Stimulated activated CD8-positive, alpha-beta memory T cell treated with anti-CD3 and anti-CD28 coated beads, Interleukin-7, amount 100 ng/mL, for 1 hour (primary cell): ENCODE measurements at places on chromosomes 1 and 21.

DNA sequence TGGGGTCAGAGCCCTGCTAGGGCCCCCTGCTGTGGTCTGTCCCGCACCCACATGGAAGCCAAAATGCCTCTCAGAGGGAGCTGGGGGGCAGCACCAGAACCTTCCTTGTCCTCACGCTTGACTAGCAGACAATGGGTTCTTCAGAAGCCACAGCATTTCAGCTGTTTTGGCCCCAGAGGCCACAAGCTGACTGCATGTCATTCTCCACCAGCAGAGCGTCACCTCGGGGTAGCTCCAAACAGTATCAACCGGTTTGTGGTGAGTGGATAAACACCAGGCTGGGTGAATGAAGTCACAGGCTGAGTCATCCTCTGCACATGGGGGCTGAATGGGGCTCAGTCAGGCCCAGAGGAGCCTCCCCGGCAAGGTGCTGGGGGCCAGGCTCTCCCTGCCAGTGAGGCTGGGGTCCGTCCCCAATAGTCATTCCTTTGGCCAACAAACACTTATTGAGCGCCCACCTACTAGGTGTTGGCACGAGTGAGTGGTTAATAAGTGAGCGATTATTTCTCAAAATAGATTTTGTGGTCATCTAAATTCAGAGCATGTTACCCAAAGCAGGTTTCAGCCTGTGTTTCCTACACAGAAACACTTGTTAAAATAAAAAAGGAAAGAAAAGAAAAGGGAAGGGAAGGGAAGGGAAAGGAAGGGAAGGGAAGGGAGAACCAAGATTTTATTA lies 9.1 kb downstream of the OLIG1 start:
- DNase-seq: no peak

- no peak for DNase-seq
Measured at GRCh38 chr1:158494796-158495195, 22.8 kb downstream of the OR10R2 start.

- no peak for DNase-seq
Measured at GRCh38 chr1:58500043-58500442, 46.5 kb downstream of the OMA1 start.

- no peak for DNase-seq
Measured at GRCh38 chr1:211677659-211678058, 2.2 kb upstream of the NEK2 start.

DNA sequence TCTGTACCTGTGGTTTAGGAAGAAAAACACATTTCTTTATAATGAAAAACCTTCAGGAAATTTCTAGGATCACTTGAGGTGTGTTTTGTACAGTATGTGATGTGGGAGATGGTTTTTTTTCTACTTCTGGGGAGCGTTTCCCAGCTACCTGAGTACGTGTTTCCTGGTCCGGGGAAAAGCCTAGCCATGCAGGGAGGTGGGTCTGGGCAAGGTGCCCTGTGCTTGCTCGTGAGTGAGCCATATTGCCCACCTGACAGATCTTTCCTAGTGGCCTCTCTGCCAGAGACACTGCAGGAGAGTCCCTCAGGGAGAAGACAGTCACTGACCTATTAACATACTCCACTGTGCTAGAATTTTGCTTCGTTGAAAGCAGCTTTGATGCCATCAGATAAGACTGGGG lies 41.3 kb downstream of the TRPM2 start:
- DNase-seq: no peak

DNA sequence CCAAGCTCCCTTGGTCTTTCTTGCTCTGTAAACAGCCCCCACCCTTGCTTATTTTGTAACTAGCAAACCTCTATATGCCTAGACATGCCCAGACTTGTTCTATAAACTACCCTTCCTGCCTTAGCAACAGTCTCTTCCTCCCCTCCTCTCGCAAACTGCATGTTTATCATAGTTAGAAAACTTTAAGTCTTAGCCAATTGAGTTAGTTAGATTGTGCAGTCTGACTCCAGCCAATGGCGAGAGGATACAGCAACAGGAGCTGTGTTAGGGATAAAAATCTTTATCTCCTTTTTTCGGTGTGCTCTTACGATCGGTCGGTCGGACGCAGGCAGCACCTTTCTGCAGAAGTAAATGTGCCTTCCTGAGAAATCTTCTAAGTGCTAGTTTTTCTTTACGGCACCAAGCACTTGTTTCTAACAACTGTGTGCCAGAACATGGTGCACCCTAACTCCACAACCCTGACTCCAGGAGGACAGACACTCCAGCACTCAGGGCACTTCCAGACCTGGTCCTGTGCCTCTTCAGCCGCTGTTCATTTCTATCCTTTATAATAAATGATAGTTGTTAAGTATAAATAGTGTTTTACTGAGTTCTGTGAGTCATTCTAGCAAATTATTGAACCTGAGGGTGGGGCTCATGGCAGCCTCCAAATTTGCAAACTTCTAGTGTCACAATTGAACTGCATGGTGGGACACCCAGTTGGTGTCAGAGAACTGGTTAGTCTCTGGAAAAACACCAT lies 25.7 kb upstream of the GNG4 start:
- DNase-seq: no peak

- no peak for DNase-seq
Measured at GRCh38 chr1:29384496-29385015, 148.2 kb downstream of the PTPRU start.

- peak; percentile 35 for DNase-seq
Measured at GRCh38 chr1:39799770-39800470, 11.3 kb upstream of the BMP8B start.

GRCh38 chr1:59596432-59596831 lies 218.3 kb upstream of the HOOK1 start:
- DNase-seq: no peak

- DNase-seq: no peak
Measured at GRCh38 chr21:22225299-22225698, 1227.1 kb downstream of the NCAM2 start.

GRCh38 chr1:223620297-223620897 lies 45.1 kb downstream of the CAPN8 start:
- no peak for DNase-seq

DNA sequence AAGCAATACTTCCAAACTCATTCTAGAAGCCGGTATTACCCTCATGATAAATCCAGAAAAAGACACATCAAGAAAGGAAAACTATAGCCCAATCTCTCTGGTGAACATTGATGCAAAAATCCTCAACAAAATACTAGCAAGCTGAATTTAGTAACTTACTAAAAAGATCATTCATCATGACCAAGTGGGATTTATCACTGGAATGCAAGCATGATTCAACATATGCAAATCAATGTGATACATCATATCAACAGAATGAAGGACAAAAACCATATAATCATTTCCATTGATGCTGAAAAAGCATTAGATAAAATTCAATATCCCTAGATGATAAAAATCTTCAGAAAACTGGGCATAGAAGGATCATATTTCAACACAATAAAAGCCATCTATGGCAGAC lies 402.9 kb downstream of the TGFB2 start:
- no peak for DNase-seq

- no peak for DNase-seq
Measured at GRCh38 chr1:3078430-3078861, 9.4 kb downstream of the PRDM16 start.

DNA sequence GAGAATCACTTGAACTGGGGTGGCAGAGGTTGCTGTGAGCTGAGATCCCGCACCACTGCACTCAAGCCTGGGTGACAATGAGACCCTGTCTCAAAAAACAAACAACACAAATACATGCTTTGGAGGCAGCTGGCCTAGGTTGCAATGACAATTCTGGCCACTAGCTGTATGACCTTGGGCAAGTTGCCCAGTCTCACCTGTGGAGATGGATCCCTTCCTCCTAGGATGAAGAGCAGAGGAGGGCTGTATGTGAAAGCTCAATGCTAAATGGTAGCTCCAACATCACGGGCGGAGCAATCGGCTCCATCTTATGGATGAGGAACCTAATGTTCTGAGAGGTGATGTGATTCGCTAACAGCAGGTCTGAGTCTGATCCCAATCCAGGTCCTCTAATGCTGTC lies 20.6 kb downstream of the ADORA1 start:
- DNase-seq: no peak

GRCh38 chr1:186848509-186849130 lies 19.9 kb downstream of the PLA2G4A start:
- no peak for DNase-seq

GRCh38 chr1:10705953-10706352 lies 90.5 kb downstream of the CASZ1 start:
- DNase-seq: no peak

DNA sequence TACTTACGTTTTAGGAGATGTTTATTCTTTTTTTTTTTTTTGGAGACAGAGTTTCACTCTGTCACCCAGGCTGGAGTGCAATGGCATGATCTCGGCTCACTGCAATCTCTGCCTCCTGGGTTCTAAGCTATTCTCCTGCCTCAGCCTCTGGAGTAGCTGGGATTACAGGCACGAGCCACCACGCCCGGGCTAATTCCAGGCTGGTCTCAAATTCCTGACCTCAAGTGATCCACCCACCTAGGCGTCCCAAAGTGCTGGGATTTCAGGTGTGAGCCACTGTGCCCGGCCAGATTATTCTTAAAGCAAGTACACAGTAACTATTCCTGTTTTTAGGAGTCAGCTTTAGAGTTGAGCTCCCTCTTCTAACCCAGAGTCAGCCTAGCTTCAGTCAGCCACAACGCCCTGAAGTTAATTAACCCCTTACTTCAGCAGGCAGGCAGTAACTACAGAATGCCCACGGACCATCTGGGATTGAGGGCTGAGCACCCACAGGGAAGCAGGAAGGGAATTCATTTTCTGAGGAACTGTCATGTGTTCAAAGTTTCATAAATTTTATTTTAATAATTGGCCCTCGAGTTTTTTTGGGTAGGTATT lies 5.3 kb upstream of the ID3 start:
- DNase-seq: no peak
